ENCODE measurements at places on chromosomes 2 and 18.

DNA sequence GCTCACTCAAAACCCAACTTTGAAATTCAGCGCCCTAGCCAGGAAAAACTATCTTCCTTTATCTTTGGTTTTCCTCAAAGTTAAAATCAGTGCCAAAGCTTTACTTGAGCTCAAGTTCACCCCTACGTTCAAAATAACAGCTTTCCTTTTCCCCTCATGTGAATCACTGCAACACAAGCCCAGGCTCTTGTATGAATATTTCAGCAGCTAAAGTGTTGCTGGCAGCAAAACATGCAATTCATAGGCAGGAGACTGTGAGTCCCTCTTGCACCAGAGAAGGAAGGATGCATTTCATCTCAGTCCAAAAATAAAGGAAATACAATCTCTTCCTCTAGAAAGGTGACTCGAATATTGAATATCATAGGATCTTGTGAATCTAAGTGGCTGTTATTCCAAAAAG lies 461.3 kb upstream of the SOX11 start:
- no peak overlapping the region for H3K4me3 ChIP-seq
- no peaks in the 10 kb centered on the region for H3K4me1 ChIP-seq
- no peaks in the 10 kb centered on the region for H3K36me3 ChIP-seq
- no peak for ATAC-seq
- no peaks in the 10 kb centered on the region for H3K27me3 ChIP-seq

DNA sequence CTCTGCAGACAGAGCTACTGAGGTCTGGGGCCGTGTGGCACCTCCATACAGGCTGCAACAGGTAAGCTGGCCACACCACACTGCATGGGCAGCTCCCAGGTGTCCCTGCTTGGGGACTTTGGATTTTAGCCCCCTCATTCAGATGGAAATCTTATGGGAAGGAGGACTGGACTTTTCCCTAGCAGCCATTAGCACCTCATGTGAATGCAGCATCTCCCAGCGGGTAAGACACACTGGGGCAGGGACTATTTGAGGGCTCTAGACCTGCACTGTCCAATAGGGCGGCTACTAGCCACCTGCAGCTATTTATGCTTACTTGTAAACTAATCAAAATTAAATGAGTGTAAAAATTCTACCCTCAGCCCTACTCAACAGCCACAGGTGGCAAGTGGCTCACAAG lies 34.2 kb upstream of the GLI2 start:
- no peaks in the 10 kb centered on the region for H3K36me3 ChIP-seq
- no peak overlapping the region for H3K4me3 ChIP-seq
- no peak for ATAC-seq
- no peaks in the 10 kb centered on the region for H3K4me1 ChIP-seq
- no peaks in the 10 kb centered on the region for H3K27me3 ChIP-seq

DNA sequence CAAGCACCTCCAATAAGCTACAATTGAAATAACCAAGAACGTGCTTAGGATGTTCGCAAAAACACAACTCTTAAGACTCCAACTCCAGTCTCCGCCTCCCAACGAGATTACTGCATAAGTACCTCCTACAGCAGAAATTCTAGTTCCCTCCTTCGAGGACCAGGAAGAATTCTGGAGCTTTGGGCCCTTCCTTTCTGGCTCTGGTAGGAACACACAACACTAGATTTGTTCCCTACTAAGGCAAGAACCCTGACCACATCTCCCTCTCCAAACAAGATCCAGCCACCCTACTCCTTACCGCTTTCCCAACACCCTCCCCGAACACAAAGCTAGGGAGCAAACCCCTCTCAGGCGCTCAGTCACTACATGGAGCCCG lies 721 bp downstream of the ADAM17 start:
- H3K4me3 ChIP-seq, result peak overlapping the region; percentile 86
- H3K36me3 ChIP-seq, result no peaks in the 10 kb centered on the region
- H3K27ac ChIP-seq, result peak overlapping the region; percentile 99
- H3K27me3 ChIP-seq, result no peaks in the 10 kb centered on the region
- no peak for ATAC-seq

DNA sequence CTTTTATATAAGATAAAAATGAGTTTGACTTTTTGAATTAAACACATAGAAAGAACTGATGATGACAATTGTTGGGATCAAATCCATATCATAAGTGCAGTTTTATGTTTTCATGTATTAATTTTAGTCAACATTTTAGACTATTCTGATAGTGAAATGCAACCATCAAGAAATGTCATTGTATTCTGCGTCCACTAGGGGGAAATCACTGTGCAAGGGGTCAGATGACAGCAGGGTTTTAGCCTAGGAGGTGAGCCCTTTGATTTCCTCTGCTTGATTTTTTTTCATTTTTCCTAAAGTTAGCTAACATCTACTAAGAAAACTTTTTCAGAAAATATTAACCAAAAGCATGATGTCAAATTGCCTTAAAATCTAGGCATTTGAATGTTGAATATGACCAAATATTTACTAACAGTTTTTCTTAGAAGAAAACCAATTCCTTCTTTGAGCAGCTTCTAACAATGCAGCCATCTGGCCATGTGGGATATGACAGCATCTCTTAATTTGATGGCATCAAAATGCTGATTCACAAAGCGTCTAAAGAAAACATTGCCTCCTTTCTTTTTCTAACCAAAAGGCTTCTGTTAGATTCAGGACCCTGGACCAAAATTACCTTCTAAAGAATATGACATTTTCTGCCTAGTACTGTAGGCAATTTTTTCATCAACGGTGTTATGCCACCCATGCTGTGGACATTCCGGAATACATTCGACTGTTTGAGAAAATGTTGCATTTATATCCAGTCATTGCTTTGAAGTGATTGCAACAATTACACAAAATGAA lies 141.5 kb downstream of the SPHKAP start:
- no peak for ATAC-seq
- H3K4me1 ChIP-seq, result no peaks in the 10 kb centered on the region
- H3K36me3 ChIP-seq, result no peaks in the 10 kb centered on the region
- H3K4me3 ChIP-seq, result no peak overlapping the region
- no peak overlapping the region for H3K27ac ChIP-seq

DNA sequence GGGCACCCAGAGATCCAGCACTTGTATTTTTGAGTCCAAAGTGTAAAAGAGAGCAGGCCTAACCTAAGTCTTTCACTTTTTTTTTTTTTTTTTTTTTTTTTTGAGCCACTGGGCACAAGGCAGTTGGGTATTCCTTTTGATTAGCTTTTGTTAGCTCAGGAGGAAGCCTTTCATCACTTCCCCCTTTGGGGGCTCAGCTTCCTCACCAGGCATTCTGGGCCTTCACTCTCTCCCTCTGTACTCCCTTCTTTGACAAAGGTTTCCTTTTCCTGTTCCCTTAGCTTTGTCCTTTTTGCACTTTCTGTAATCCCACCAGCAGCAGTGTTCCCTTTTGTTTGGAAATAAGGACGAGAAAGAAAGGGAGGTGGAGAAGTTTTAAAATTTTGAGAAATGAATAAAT lies 88.2 kb downstream of the PKP4 start:
- H3K4me3 ChIP-seq, result no peak overlapping the region
- no peak for ATAC-seq
- H3K27me3 ChIP-seq, result no peaks in the 10 kb centered on the region
- peaks cover 13% of the 10 kb centered on the region for H3K36me3 ChIP-seq
- no peaks in the 10 kb centered on the region for H3K4me1 ChIP-seq
- no peak overlapping the region for H3K27ac ChIP-seq

- no peaks in the 10 kb centered on the region for H3K36me3 ChIP-seq
- H3K27ac ChIP-seq, result no peak overlapping the region
- H3K27me3 ChIP-seq, result no peaks in the 10 kb centered on the region
- no peaks in the 10 kb centered on the region for H3K4me1 ChIP-seq
- H3K4me3 ChIP-seq, result no peak overlapping the region
Observed at GRCh38 chr18:37967261-37967660, 401.7 kb upstream of the CELF4 start.

GRCh38 chr2:20525041-20526035 lies 78.5 kb downstream of the RHOB start:
- H3K4me1 ChIP-seq, result peaks cover 32% of the 10 kb centered on the region
- H3K27me3 ChIP-seq, result no peaks in the 10 kb centered on the region
- H3K4me3 ChIP-seq, result no peak overlapping the region
- peak; percentile 88 for ATAC-seq
- H3K36me3 ChIP-seq, result no peaks in the 10 kb centered on the region

- peak within 1 kb of the TSS; percentile 71 for H3K27ac ChIP-seq
- peaks cover 22% of the 10 kb centered on the region for H3K27me3 ChIP-seq
- ATAC-seq, result no peak
- H3K4me1 ChIP-seq, result peaks cover 5% of the 10 kb centered on the region
- no peaks in the 10 kb centered on the region for H3K36me3 ChIP-seq
- H3K4me3 ChIP-seq, result peak within 1 kb of the TSS; percentile 31
Observed at GRCh38 chr2:102186791-102187495, at the start of gene IL1RL2. Gene IL1RL2, plus strand, starts transcription at chr2:102187023. Its CDS starts 845 bp downstream, at chr2:102187868.

DNA sequence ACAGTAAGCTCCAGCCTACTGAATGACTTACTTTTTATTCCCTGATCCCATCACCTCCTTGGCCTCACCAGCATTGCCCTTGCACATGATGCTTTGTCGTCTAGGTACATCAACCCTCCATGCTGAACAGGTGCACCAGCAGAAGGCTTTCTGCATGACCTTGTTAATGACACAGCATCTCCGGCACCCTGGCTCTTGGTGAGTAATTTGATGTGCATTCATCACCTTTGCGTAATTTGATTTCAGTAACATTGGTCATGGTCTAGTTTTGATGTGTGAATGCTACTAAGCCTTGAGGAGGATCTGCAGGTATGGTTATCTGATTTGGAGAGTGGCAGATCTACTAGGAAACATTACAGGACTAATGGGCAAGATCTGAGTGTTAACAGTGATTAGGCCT lies 103.6 kb downstream of the STK39 start:
- H3K27me3 ChIP-seq, result no peaks in the 10 kb centered on the region
- no peaks in the 10 kb centered on the region for H3K36me3 ChIP-seq
- H3K27ac ChIP-seq, result no peak overlapping the region
- no peaks in the 10 kb centered on the region for H3K4me1 ChIP-seq
- ATAC-seq, result no peak
- H3K4me3 ChIP-seq, result no peak overlapping the region

DNA sequence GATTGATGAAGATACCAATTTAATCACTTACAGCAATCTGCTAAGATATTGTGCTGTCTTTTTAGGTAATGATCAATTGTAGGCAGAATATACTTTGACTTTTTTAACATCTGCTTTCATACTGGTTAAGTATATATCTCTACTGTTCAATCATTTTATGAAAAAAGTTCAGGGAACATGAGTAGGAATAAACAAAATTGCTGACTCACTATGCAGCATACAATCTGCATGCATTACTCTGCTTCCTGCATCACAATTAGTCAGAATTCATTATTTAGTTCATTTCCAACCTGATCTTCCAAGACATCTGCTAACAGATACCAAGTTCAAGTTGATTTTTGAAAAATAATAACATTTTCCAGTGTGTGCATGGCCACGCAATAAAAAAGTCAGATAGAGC lies 1430.4 kb upstream of the LRRTM1 start:
- H3K4me3 ChIP-seq, result no peak overlapping the region
- H3K36me3 ChIP-seq, result no peaks in the 10 kb centered on the region
- no peak overlapping the region for H3K27ac ChIP-seq
- no peaks in the 10 kb centered on the region for H3K27me3 ChIP-seq
- no peak for ATAC-seq
- no peaks in the 10 kb centered on the region for H3K4me1 ChIP-seq

GRCh38 chr2:226136739-226137138 lies 662.9 kb downstream of the IRS1 start:
- H3K4me3 ChIP-seq, result no peak overlapping the region
- no peaks in the 10 kb centered on the region for H3K27me3 ChIP-seq
- no peaks in the 10 kb centered on the region for H3K4me1 ChIP-seq
- ATAC-seq, result no peak
- H3K27ac ChIP-seq, result no peak overlapping the region
